ENCODE measurements at places on chromosomes 11 and 22.

- no peak for DNase-seq
These were observed 110.2 kb downstream of the GRIA4 start for GRCh38 chr11:105720096-105720495.

GRCh38 chr22:28899199-28899853 is 16.0 kb downstream of the ZNRF3 start:
- DNase-seq: no peak

DNA sequence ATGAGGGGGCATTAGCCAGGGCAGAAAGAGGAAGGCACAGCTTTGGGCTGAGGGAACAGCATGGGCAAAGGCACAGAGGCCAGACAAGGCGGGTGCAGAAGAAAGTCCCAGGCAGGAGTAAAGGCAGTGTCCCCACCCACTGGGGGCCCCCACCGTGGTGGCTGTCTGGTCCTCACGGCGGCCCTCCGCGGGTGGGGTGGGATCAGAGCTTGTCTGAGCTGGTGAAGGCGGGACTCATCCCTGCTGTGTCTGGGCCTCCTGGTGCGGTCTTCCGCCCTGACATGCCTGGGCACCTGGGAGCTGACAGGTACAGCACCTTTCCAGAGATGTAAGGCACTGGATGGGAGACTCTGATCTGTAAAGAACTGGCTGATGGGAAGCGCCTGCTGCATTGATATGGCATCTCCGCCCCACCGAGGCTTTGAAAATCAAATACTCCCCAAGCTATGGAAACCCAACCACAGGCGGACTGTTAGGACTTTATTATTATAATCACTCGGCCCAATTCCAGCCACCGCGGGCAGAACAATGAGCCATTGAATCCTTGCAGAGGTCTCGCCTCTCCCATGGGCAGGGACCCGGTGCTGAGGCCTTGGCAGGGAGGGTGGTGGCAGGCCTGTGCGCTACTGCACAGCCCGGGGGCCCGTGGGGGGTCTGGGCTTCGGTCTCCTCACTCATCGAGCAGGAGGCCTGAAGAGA is 14.2 kb upstream of the GNB1L start:
- no peak for DNase-seq

- DNase-seq: peak; percentile 55
These were observed 141.2 kb downstream of the CSNK2A3 start for GRCh38 chr11:11211888-11212287.

- peak; percentile 93 for DNase-seq
These were observed at the start of gene FAM168A for GRCh38 chr11:73597956-73598718. Gene FAM168A, minus strand, starts transcription at chr11:73598112. Its CDS starts 129,638 bp downstream, at chr11:73468474.

DNA sequence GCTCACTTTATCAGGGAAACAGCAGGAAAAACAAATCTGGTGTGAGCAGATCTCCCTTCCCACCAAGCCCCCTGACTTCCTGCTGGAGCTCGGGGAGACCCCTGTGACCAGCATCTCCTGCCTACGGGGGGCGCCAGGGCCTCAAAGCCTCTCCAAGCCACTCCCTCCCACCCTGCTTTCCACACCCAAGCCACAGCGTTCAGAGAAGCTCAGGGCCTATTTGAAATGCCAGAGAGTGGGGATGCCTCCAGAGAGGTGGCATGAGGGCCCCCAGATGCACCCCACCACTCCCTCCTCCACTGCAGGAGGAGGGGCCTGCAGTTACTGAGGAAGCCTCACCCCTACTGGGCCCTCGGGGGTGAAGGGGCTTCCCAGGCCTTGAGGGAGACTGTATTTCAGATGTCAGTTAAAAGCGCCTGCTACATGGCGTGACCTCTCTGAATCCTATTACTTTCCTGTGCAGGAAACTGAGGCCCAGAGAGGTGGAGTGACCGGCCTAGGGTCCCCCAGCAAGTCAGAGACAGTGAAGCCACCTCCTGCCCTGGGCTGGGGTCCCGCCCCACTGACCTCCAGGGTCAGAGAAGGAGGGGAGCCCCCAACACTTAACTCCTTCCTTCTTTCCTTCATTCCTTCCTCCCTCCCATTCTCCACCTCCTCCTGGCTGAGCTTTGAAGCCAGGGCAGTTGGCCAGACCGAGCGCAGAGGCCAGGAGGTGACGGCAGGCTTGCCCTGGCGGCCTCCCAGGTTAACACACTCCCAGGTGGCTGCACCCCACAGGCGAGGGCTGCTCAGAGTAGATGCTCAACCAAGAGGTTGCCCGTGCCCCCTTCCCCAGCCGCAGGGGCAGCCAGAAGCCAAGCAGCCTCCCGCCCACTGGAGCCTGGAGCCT is 6.0 kb upstream of the CDKN1C start:
- DNase-seq: no peak
